CD4-positive, CD25-positive, alpha-beta regulatory T cell (primary cell): ENCODE measurements at places on chromosomes 5 and 9. TPM values are rescaled to one million over a fixed set of nuclear protein-coding genes. Genes with fewer than 3 reads are reported as not detected.

NEUROG1 gene
- not detected for total RNA-seq

ZNF366 gene
- not detected for total RNA-seq

IL12B gene
- total RNA-seq, result not detected

MATR3 gene
- 391 TPM for total RNA-seq

PNPLA7 gene
- 12.4 TPM for total RNA-seq

RIC1 gene
- 29.9 TPM for total RNA-seq

ARHGEF28 gene
- total RNA-seq, result not detected

FNIP1 gene
- 33.2 TPM for total RNA-seq

CSNK1G3 gene
- total RNA-seq, result 63.1 TPM
